Nephron progenitor cell (in vitro differentiated cells): ENCODE measurements at places on chromosomes 6 and 20.

DNA sequence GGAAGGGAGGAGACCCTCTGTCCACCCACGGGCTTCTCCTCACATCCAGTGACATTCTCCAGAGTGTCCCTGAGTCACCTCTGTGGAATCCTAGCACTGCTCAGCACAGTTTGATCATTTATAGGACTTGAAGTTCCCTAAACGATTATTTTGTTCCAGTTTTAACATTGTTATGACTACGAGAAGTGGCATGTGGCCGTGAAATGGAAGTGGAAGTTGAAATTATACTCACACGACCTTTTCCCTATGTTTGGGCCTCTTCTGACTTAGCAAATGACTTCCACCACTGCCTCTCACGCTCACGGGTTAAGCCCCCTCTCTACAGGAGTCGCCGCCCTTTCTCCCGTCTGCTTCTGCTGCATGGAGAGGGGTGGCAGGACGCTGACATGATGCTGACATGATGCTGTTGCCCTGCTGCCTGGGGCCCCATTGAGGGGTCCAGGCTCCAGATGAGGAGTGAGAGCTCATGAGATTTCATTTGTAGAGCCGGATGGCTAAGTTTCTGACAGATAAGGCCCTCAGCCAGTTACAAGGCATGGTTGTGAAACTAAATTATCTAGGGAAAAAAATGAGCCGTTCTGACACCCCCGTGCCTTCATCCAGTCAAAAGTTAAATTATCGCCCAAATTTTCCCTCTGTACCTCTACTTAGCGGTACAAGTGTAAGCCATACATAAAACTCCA is 153.6 kb upstream of the UST start:
- DNase-seq = no peak

GRCh38 chr6:148183776-148184175 is 158.9 kb upstream of the SASH1 start:
- no peak for DNase-seq

DNA sequence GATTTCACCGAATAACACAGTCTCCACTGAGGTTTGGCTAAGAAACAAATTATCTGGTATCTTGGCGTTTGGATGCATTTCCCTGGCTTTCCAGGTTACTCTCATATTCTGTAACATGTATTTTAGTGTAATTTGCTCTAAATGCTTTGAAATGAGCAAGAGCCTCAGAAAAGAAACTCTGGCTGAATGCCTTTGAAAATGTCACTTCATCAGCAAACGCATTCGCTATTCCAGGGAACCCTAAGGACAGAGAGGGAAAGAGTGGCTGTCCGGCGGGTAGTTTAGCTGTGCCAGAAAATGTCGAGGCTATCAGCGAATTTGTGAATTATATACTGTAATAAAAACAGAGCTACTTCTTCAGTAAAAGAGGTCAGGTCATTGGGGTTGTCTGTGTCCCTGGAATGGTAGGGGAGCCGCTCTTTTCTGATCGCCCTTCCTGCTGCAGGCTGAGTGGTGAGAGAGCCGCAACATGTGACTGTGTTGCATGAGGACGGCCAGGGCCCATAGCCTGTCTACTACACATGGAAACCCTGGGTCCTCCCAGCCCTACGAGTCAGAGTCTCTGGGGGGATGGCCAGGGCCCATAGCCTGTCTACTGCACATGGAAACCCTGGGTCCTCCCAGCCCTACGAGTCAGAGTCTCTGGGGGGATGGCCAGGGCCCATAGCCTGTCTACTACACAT is 57.3 kb downstream of the SMOC2 start:
- DNase-seq = no peak

DNA sequence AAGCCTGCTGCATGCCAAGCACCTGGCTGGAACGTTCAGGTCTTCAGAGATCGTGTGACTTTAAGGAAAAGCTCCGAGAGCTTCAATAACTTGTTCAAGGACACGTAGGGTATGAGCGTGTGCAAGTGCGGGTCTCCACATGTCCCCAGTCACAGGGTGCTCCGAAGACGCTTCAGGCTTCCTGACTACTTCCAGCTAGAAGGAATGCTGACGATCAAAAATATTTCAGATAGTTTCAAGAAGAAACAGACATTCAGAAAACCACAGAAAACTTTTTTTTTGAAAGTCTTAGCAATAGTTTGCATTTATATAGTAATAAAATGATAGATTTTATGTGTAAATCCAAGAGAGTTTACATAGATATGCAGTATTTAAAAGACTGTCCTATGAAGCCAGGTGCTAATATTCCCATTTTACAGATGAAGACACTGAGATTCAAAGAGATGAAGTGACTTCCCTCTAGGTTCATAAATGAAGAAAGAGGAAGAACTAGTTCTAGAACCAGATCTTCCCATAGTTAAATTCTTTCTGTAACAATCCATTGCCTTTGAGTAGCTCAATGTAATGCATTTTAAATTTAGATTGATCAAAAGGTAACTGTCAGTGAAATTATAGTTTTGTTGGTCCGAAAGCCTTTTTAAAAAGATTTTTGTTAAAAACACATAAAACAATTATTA is 247.6 kb downstream of the MYLK4 start:
- no peak for DNase-seq

DNA sequence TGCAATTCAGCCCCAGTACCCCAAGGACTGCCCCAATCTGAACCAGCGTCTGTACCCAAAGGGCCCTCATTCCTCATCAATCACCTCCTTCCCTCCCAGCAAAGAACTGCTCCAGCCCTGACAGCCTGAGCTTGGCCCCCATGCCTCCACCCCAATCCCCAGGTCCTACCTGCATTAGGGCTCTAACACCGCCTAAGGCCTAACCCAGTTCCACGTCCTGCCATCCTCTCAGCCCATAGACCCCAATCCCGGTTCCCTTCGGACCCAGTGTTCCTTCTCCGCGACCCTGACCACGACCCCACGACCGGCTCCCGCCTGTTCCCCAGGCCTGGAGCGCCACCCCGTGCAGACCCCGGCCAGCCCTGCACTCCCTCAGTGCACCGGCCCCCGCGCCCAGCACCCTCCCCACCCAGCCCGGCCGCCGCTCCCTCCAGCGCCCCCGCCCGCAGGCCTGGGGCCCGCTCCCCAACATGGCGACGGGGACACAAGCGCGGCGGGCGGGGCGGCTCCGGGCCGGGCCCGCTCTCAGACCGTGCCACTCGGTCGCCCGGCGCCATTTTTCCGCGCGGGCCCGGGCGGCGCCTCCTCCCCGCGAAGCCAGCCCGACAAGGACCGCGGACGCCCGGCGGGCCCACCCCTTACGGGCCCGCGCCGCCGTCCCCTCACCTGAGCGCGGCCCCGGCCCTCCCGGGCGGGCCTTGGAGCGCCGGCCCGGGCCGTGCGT is 483 bp downstream of the NCOA6 start:
- DNase-seq = peak; percentile 78

- DNase-seq = no peak
These were observed 4.2 kb downstream of the HACE1 start for GRCh38 chr6:104855507-104855906.

DNA sequence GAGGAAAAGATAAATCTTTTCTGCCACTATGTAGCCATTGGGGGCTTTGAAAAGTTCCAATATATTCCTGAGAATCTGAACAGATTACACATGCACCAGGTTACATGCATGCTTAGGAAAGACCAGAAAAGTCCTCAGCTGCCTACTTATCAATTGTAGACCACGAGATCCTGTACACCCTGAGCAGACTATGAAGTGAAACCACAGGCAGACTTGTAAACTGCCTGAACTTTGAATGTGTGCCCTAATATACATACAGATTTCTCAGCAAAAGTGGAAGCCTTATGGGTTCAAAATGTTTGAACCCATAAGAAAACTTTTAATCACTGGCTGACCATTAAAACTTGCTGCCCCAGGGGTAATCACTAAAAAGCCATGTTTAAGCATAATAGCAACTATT is 273.5 kb upstream of the RUNX2 start:
- DNase-seq = no peak

DNA sequence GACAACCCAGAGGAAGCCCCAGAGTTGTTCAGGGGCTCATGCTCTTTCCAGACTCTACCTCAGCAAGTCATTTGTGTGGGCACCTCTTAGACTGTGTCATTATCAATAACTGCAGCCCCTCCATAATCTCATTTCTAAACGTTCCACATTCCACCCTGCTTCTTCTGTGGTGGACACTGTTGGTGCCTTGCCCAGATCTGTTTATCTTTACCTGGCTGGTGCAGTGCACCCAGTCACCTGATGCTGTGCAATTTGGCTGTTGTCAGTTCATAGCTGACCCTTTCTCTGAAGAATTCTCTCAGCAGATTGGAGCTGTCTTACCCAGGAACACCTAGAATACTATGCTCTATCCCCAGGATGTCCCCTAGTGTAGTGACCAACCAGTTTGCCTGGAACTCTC is 80.0 kb downstream of the ATRN start:
- DNase-seq = no peak

GRCh38 chr6:73955800-73956199 is 259.8 kb downstream of the CD109 start:
- DNase-seq = no peak

GRCh38 chr20:4113615-4114603 is 98.6 kb upstream of the RNF24 start:
- no peak for DNase-seq

GRCh38 chr20:52131048-52131643 is 60.4 kb downstream of the ZFP64 start:
- DNase-seq = no peak

DNA sequence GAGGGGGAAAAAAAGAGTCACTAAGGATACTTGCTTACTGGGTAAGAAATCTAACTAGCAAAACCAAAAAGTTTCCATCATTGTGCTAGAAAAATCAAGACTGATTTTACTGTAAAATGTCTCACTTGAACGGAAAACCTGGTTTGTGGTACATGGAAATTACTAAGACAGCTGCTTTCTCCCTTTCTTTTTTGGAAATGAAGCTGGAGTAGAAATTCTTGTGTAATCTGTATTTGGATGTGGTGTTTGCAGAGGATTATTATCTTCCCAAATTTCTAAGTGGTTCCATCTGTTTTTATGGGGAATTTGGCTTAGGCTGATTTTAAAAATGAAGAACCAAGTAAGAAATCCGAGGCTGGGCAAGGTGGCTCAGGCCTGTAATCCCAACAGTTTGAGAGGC is 20.4 kb downstream of the EPB41L2 start:
- DNase-seq = no peak

DNA sequence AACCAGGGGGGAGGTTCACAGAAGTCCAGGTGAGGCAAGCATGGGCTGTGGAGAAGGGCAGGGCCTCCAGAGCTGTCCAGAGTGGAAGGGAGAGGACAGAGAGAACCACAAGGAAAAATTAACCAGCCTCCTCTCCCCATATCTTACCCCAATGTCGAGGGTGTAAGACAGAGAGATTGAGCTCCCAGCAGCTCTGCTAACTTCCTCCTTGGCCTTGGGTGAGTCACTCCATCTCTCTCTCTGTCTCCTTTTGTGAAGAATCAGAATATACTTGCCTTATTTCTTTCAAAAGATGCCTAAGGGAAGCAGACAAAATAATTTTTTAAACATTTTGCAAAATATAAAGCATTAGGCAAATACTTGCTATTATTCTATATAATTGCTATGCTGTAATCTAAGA is 58.3 kb upstream of the IYD start:
- no peak for DNase-seq

GRCh38 chr6:122567034-122567433 is 43.2 kb upstream of the PKIB start:
- DNase-seq = no peak

DNA sequence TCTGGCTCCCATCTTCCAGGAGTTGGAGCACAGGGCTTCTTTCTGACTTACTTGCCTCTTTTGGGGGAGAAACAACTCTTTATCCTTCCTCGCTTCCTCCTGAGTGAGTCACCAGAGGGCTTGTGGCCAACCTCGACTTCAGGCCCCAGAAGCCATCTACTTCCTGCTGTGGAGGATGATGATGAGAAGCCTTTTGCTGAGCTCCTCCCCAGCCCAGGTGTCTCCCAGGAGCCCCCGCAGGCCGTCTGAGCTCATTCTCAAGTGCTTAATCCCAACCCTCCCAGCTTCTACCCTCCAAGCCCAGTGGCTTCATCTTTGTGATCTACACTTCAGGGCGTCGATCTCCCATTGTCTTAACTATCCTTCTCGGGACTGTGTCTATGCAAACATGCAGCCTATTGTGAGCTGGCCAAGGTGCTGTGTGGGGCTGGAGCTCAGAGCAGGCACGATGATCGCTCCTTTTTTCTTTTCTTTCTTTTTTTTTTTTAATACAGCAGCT is 27.9 kb downstream of the SDCBP2 start:
- no peak for DNase-seq

DNA sequence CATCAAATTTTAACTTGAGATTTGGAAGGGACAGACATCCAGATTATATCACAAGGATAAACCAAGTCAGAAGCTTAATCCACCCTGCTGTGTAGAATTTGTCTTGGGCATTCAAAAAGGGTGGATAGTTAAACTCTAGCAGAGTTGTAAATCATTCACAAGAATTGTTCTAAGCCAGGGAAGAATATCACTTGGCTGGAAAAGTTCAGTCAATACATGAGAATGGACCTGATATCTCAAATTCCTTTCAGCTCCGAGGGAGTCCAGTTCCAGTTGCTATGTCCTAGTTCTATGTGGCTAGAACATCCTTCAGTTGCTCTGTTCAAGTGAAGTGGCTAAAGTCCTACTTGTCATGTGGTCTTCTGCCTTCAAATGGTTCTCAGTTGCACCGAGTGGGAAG is 351.8 kb upstream of the JARID2 start:
- no peak for DNase-seq

DNA sequence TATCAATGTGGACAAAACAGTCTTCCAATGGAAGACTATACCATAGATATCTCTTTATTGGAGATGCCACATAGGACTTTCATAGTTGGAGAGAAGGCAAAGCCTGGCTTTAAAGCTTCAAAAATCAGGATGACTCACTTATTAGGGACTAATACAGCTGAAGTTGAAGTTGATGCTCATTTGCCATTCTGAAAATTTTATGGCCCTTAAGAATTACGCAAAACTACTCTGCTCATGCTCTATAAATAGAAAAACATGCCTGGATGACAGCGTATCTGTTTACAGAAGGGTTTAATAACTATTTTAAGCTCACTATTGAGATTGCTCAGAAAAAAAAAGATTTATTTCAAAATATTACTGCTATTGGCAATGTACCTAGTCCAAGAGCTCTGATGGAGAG is 155.5 kb upstream of the DST start:
- DNase-seq = no peak

- DNase-seq = no peak
These were observed 9.6 kb downstream of the L3MBTL3 start for GRCh38 chr6:130027948-130028347.

DNA sequence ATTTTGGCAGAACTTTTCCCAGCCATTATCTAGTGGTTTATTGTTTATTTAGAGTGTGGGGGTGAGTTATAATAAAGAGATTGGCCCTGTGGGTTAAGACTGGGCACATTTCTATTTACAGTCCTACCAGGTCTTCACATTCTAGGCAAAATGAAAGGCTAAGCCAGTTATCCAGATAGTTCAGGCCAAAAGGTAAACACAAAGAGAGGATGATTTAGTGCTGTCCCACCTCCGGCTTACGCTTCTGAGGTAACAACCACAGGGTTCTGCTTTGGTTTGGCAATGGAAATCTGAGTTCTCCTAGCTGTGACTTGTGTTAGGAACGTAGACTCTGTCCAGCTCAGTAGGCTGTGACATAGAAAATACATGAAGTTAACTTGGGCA is 50.3 kb upstream of the PTPRK start:
- no peak for DNase-seq
